Hindlimb muscle (tissue), 1 donor: ENCODE measurements at places on chromosomes 5 and 9.

DNA sequence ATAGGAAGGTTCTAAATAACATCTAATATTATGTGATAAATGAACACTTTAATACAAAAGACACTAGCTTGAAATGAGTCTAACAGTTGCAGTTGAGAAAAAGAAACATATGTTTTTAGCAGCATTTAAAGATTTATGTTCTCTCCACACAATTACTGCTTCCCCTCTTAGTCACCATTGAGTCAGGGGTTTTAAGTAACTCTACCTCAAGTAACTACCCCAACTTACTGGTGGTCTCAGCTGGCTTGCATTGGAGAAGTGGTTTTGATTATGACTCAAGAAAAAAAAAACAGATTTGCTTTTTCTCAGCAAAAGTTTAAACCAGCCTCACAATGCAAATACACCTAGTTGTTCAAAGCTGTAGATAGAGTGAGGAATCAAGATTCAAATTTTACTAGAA lies 1216.5 kb upstream of the CDH9 start:
- DNase-seq = no peak

- no peak for DNase-seq
Observed at GRCh38 chr9:70409280-70409679, 5.2 kb downstream of the KLF9 start.

DNA sequence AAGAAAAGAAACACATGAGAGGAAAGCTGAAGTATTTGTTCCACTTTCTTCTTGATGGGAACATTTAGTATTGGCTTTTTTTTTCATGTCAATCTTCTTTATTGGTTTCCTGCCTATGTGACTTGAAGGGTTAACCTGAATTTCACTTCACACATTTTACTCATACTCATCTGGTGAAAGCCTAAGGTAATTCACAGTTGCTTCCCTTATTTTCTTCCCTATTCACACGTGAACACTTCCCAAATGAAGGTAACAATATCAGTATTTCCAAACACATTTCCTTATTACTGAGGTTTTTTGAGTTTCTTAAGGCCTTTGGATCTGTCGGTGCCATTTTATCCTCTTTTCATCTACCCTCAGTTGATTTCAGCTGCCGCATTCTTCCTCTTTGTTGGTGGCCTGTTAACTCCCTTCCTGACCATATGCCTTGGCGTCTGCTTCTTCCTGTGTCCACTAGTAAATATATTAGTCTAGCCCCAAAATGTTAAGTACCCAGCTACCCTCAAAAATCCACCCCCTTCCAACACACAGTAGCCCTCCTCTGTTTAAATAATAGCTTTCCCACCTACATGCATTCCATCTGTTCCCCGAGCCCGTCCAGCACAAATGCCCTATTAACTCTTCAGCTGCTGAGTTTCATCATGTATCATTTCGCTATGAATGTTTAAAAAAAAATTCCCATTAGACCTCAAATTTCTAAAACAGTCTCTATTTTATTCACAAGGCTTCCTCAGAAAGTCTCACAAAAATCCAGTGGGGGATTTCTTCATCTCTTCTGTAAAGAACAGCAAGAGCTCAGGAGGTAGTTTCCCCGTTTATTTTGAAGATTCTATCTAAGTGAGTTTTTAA lies 97.3 kb downstream of the USP20 start:
- DNase-seq = peak; percentile 22

GRCh38 chr5:124310453-124310852 lies 436.0 kb downstream of the ZNF608 start:
- DNase-seq = no peak

DNA sequence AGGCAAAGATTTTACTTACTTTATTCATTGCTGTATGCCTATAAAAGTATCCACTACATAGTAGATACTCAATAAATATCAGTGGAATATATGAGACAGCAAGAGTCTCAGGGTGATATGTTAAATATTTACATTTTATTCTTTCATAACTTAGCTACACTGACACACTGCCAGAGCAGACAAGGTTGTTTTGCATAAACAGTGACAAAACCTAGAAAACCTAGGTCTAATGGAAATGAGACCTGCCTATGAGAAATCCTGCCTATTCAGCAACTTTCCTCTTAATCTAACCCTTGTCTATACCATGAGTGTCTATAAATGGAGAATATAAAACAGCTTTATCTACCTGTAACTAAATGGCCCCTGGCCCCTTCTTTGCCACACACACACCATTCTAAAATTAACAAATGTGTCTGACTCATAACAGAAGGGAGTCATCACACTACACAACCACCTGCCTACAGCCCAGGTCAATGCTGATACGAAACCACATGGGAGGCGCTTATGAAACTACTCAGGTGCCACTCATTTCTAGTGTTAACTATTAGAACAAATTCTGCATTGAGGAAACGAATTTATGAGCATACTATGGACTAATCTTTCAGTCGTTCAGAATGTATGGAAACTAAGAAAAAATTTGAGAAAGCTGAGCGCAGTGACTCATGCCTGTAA lies 60.3 kb downstream of the UBAP2 start:
- DNase-seq = no peak

- peak; percentile 18 for DNase-seq
Observed at GRCh38 chr5:16160706-16161105, 18.9 kb downstream of the MARCHF11 start.

DNA sequence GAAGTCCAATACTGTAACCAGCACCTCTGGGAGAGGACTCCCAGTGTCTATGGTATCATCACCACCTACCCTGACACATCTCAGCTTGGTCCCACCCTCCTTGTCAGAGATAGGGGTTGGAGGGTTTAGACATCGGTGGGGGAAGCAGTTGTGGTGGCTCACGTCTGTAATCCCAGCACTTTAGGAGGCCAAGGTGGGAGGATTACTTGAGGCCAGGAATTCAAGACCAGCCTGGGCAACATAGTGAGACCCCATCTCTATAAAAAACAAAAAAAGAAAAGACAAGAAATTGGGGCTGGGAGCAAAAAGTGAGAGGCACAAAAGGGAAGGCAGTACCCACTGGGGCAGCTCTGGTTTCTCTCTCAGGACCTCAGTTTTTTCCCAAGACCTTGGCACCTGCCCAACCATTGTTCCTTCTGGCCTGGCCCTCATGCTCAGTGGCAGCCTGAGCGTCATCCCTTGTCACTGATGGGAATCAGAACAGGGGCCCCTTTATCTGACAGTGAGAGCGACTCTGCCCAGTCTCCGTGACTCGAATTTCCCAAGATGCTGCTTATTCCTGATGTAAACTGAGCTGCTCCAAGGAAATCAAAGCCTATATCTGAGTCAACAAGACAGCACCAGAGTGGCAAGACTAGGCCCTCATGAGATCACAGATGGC lies 80.5 kb upstream of the HSPA9 start:
- no peak for DNase-seq

DNA sequence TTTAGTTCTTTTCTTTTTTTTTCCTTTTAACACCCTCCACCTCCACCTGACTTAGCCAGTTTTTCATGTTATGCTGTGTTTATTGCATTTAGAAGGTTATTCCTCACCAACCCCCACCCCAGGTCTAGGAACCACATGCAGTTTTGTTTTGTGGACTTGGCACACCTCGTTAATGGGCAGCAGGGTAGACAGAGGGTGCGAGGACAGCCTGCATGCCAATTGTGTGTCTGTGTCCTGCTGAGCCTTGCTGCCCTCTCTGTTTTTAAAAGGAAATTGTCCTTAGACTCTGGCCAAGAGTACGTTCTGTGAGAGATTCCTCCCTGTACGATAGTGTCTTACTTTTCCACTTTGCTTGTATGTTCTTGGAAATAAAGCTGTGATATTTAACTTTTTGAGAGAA lies 13.9 kb downstream of the PIK3R1 start:
- DNase-seq = no peak

DNA sequence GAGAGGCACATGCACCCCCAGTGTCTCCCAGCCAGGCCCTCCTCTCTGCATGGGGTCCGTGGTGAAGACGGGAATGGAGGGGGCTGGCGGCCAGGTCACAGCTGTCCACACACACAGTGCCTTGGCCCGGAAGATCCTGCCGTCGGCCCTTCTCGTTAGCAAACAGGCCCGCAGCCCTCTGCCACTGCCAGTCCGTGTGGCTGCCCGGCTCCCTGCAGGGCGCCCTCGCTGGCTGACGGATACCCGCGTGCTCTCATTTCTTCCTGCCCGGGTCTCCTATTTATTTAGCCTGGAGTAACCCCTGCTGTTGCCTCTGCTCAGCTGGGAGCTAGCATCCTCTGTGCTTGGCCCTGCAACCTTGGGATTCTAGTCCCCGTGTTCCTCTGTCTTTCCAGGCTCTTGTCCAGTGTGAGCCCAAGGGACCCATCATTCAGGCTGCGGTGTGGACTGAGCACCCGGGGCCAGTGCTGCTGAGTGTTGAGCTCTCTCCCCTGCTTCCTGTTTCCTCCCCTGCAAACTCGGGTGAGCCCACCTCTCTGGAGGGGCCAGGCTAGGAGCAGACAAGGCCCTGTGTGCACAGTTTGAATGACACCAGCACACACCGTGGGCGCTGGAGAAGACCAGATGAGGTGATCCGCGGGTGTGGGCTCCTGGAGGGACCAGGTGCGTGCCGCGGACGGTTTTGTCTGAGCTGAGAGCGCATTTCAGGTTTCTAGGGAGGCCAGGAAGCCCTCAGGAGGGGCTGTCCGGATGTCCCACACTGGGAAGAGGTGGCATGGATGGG lies 14.6 kb upstream of the RNU6ATAC start:
- DNase-seq = no peak

DNA sequence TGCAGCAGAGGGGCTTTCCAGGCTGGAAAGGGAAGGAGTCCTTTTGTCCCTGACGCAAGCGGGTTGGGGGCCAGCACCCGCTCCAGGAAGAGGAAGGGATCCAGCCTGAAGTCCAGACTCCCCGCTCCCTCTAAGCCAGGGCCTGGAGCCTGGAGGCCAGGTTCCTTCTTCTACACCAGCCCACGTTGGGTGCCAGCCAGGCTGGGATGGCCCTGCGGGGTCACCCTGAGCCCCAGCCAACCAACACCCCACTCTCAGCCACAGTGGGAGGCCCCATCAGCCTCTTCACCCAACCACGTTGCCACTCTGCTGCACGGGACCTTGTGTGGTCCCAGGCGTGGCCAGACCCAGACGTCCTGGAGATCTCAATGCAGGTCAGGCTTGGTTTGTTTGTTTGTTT lies 970 bp upstream of the FUT7 start:
- DNase-seq = no peak

DNA sequence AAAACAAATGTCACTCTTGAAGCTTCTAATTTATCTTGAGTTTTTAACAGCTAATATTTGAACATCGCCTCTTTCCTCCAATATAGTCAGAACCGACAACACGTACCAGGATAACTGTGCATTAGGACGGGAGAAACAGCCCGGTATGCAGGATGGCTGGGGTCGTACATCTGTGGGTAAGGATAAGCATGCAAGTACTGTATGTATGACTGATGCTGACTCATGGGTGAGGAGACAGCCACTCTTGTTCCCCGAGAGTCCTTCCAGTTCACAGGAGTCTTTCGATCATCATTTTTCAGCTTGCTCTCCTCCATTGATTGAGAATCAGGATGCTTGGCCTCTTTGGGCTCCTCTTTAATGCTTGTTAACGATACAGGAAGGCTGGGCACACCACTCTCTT lies 102.3 kb downstream of the ZNF608 start:
- no peak for DNase-seq

- DNase-seq = no peak
Observed at GRCh38 chr9:135409286-135410200, 70.0 kb upstream of the PPP1R26 start.

DNA sequence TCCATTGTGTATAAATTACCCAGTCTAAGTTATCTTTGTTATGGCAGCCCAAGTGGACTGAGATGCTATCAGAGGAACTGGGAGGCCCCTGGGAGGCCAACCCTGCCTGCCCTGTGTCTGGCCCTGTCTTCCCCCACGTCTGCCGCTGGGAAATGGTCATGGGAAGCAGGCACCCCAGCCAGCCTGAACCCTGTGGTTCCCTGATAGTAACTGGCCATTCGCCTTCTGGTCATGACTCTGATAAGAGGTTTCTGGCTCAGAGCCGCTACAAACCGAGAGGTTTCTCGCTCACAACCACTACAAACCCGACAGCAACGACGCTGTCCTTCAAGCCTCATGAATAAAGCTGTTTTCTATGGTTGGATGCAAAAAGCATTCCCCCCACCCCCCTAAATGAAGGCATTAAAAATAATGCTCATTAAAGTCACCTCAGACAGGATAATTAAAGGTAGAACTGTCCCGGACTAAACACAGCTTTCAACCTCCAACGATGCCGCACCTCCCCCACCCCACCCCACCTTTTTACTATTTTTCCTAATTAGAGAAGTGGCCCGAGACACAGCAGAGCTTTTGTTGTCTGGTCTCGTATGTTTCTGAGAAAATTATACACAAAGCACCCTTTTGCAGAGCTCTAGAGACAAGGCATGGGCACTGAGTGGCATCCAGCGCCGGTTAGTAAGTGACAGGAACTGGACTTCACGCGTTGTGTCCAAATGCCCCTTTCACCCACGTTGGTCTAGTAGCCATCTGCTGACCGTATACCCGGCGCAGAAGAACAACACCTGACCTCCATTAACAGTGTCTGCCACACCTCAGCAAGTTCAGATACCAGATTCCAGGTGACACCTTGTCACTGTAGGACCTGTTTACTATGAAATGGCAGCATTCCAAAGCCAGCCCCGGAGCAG lies 140.8 kb downstream of the COL23A1 start:
- DNase-seq = no peak

DNA sequence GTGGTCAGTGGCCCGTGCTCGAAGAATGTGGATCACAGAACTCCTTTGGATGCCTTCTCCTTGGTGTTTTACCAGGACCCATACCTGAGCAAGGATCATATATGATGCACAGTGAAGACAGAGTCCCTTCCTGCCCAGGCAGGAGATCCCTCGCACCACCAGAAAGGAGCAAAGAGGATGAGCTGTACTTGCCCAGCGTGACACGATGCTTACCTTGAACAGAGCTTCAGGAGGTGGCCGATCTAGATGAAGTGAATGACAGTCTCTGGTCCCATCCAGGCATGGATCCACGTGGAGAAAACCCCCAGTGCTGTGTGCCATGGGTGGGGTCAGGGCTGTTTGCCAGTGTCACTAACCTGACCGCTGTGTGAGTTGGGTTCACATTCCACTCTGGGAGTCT lies 455.4 kb downstream of the GADD45G start:
- DNase-seq = no peak

- DNase-seq = no peak
Observed at GRCh38 chr5:1736065-1736464, 63.6 kb downstream of the MRPL36 start.

DNA sequence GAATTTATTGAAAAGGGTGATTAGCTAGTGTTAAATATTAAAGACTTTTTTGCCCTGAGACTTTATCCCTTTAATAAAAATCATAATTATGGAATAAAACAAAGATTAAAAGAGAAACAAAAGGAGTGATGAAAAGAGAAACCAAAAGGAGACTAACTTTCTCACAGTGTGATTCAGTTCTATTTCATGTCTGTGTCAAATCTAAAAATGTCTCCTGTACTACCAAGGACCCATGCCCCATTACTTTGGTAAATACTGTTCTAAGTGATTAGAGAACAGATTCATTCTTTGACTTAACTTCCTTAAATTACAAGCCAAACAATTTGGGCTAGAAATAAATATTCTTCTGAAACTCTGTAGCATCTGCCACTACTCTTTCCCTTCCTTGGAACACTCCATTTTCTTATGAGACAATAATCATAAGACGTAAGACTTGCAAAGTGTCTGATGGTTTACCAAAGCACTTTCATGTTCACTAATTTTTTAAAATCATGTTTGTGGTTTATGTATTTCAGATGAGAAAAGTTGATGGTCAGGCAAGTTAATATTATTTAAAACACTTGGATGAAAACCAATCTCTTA lies 319.0 kb downstream of the EBF1 start:
- DNase-seq = no peak

- no peak for DNase-seq
Observed at GRCh38 chr9:134717056-134717455, 75.5 kb downstream of the COL5A1 start.

- DNase-seq = no peak
Observed at GRCh38 chr5:168939156-168939800, 360.1 kb upstream of the PANK3 start.
